ENCODE measurements at places on chromosomes 12 and 14. TPM values are rescaled to one million over a fixed set of nuclear protein-coding genes. Genes with fewer than 3 reads are reported as not detected.

MYRFL gene
- total RNA-seq, result not detected

RTL1 gene
- total RNA-seq, result not detected

KLRF1 gene
- total RNA-seq, result not detected

KRT79 gene
- not detected for total RNA-seq

KIF5A gene
- total RNA-seq, result 2.1 TPM

UBC gene
- total RNA-seq, result 2,131 TPM

REM2 gene
- 0.13 TPM for total RNA-seq

CDKL1 gene
- total RNA-seq, result 30.3 TPM

C14orf39 gene
- total RNA-seq, result not detected

PLXNC1 gene
- 1.7 TPM for total RNA-seq

NRL gene
- total RNA-seq, result 0.96 TPM

IFNG gene
- not detected for total RNA-seq

RHNO1 gene
- 13.0 TPM for total RNA-seq

USP15 gene
- total RNA-seq, result 49.0 TPM

All from smooth muscle cell of the pulmonary artery (primary cell).